SJSA1 (cell line): ENCODE measurements at places on chromosomes 11 and 22. TPM values are rescaled to one million over a fixed set of nuclear protein-coding genes. Genes with fewer than 3 reads are reported as not detected.

DNA sequence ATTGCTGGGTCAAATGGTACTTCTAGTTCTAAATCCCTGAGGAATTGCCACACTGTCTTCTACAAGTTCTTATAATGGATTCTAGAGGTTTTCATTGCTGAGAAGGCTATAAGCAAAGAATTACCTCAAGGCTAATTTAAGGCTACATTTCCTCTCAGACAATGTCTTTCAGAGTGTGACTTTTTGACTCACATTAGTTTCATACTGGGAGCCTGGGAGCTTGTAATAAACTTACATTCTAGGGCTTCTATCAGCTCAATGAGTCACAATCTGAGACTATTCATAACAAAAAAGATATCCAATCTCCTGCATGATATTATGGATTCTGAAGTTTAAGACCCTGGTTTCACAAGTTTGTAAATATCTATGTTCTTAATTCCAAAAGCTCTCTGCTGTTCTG is 408.7 kb downstream of the LRRC4C start:
- DNase-seq = no peak

DNA sequence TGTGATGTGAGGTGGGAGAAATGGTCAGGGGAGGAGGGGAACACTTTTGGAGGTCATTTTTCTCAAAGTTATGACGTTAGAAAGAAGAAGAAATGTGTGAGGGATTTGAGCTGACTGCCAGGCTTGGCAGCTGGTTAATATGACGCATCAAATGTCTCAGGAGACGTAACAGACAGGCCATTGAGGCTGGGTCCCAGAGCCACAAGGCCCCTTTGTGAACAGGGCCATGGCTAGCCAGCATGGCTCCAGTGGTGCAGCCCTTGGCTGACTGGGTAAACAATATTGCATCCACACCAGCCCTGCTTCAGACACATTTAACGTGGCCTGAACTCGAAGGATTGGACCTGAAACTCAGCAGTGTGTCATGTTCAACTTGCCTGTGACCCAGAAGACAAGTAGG is 34.3 kb downstream of the AMOTL1 start:
- no peak for DNase-seq

GRCh38 chr11:117663821-117664220 is 133.2 kb downstream of the DSCAML1 start:
- DNase-seq = no peak

- DNase-seq = no peak
Observed at GRCh38 chr11:68938816-68939582, 35.3 kb downstream of the IGHMBP2 start.

DNA sequence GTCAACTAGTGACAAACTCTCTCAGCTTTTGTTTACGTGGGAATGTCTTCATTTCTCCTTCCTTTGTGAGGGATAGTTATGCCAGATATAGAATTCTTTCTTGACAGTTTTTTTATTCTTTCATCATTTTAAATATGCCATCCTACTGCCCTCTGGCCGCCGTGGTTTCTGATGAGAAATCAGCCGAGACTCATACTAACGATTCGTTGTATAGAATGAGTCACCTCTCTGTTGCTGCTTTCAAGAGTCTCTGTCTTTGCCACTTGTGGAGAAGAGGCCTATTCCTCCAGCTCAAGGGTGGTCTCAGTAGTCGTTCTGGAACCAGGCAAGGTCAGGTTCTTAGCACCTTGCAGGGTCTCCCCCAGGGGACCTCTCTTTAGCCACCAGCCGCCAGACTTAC is 8.0 kb downstream of the MYO7A start:
- DNase-seq = no peak

DNA sequence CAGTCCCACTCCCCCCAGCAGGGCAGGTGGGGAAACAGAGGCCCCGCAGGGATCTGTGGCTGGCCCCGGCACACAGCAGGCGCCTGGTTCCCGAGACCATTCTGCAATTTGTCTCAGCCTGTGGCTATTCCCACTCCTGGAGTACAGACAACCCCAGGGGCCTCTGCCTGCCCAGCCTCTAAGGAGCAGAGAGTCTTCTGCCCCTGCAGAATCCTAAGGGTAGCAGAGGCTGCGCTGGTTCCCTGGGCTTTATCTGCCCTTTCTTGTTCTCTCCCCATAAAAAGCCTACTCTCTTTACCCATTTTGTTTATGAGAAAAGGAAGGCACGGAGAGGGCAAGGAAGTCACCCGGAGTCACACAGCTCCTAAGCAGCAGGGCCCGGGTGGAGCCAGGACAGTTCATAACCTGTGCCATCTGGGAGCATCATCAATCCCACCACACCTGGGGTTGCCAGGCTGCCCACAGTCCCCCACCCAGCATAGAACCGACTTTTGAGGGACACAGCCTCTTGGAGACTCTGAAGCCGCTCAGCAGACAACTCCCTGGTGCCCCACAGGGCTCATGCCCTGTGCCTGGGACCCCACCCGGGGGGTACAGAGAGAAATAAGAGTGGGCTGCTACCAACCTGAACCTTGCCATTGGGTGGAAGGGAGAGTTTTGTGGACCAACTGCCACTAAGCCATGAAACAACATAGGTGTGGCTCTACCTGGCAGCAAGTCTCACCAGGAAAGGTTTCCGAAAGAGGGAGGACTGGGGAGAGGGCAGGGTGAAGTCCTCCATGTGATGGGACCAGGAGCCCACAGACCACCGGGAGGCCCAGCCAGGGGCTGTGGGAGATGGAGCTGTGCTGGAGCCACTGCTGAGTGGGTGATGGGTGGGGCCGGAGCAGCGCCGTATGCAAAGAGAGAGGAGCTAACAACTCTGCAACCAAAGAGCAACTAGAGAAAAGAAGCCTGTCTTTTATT is 17.2 kb upstream of the LINC01488 start:
- no peak for DNase-seq

The GGTLC3 gene
- 0.26 TPM in 1 of 2 replicates, not detected in the other for total RNA-seq

The SHANK2 gene
- 3.3 and 10.7 TPM in 2 replicates for total RNA-seq

The CARD10 gene
- total RNA-seq = 14.6 and 40.7 TPM in 2 replicates

The SLC22A6 gene
- total RNA-seq = not detected in 2 replicates
